ENCODE measurements at places on chromosomes 7 and 10.

GRCh38 chr7:75739796-75740672, 1.3 kb upstream of the HIP1 start:
- DNase-seq = no peak

GRCh38 chr7:147033641-147034040, 917.0 kb downstream of the CNTNAP2 start:
- DNase-seq = no peak

DNA sequence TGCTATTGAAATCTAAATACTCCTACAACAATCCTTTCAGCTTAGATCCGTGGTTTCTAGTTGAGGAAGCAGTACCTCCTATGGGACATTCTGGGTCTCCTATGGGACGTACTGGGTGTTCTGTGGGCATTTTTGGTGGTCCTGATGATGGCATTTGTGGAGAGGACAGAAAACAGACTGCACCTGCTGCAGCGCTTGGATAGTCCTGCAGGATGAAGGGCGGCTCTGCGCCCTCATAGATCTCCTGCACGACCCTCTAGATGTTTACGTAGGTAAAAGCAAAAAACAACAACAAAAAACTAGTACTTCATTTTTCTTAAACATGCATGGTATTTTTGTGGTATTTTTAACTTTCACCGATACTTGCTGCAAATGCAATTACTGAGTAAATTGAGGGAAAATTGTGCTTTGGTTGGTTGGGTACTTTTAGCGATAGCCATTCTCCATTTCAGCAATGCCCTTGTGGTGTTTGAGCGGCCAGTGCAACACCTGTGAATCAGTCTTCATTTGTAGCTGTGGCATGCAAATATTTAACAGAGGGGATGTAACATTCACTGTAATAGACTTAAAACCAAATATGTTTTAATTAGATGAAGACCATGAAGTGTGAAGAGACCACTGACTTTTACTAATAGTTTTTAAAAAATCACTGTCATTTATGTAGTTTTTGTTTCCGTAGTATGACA, 461.2 kb downstream of the SDK1 start:
- DNase-seq = no peak

GRCh38 chr10:115909037-115909436, 364.0 kb downstream of the GFRA1 start:
- DNase-seq = no peak

DNA sequence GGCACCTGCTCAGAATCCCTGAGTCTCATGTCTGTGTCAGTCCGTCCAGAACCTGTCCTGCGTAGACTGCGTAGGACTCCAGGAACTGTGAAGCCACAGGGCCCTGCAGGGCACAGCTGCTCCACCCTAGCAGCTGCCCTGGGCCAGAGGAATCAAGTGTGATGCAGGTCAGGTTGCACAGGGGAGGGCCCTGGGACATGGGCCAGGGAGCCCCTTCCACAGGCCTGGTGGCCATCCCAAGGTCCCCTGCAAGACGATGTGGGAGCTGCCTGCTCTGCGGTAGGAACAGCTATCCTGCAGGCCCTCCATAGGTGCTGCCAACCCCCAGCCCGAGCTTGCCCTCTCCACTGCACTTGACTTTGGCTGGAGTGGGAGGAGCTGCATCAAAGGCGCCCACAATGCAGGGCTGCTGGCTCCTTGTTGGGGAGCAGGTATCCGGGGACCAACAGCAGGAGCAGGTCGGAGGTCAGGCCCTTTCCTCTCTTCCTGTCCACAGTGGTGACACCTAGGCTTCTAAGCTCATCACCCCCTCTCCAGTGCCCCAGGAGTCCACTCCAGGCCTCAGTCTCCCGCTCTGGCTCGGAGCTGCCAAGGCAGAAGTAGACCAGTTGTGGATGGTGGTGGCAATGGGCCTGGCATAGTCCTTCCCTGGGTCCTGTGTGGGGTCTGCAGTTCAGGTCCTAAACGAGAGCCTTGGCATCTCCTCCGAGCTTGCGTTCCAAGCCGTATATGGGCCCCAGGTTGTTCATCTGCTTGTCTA, 149.1 kb downstream of the MAPK8 start:
- DNase-seq = no peak

DNA sequence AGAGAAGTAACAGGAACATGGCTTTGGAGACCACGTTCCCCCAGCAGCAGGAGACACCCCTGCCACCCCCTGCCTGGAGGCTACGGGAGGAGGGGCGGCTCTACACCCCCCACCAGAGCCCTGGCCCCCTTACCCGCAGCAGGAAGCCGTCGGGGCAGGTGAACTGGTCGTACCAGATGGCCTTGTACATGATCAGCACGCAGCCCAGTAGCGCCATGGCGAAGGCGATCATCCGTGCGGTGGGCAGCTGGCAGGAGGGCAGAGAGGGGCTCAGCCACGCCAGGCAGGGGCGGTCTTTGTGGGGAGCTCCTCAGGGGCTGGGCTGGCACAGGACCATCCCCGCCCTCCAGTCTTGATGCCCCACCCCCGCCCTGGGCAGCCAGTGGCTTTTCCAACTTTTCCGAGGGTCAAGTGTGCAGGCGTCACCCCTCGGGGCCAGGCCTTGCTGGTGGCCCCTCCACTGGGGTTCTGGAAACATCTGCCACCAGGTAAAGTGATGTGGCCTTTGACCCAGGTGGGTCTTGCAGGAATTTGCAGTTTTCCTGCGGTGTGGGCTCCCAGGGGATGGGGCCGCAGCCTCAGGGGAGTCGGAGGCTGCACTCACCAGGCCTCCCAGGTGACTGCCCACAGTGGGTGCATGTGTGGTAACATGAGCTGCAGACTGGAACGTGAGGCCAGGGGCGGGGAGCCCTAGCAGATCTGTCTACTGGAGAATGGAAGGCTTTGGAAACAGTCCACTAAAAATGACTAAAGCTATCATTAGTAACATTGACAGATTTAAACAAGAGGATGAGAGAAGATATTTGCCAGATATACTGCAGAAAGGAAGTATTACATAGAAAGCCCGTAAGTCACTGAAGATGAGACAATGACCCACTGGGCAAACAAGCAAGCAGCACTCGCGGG, 9.7 kb downstream of the CALY start:
- DNase-seq = no peak

GRCh38 chr10:71307469-71308085, 11.5 kb upstream of the SLC29A3 start:
- no peak for DNase-seq

- DNase-seq = no peak
These were observed 21.2 kb downstream of the C10orf71 start for GRCh38 chr10:49320191-49320590.

DNA sequence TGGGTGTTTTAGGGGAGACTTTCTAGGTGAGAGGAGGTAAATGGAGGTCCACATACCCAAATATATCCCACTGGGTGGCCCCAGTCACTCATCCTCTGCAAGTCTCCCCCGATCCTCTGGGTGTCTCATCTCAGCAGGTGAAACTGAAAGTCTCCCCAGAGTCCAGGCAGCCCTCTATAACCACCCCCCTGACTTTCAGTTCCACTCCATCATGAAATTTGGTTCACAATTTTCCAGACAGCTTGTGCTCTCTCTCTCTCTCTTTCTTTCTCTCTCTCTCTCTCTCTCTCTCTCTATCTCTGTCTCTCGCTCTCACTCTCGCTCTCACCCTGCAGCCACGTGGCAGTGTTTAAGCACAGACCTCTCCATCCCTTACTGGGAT, 56.7 kb upstream of the ELN start:
- no peak for DNase-seq

- DNase-seq = no peak
These were observed 64.9 kb upstream of the PITRM1 start for GRCh38 chr10:3237530-3237929.
